ENCODE measurements at places on chromosomes 7 and 10.
A peak's percentile ranks its signal among the peaks of the same experiment; 100 is the strongest.

GRCh38 chr10:113663142-113663541 lies 699 bp downstream of the NRAP start:
- no peak for DNase-seq

DNA sequence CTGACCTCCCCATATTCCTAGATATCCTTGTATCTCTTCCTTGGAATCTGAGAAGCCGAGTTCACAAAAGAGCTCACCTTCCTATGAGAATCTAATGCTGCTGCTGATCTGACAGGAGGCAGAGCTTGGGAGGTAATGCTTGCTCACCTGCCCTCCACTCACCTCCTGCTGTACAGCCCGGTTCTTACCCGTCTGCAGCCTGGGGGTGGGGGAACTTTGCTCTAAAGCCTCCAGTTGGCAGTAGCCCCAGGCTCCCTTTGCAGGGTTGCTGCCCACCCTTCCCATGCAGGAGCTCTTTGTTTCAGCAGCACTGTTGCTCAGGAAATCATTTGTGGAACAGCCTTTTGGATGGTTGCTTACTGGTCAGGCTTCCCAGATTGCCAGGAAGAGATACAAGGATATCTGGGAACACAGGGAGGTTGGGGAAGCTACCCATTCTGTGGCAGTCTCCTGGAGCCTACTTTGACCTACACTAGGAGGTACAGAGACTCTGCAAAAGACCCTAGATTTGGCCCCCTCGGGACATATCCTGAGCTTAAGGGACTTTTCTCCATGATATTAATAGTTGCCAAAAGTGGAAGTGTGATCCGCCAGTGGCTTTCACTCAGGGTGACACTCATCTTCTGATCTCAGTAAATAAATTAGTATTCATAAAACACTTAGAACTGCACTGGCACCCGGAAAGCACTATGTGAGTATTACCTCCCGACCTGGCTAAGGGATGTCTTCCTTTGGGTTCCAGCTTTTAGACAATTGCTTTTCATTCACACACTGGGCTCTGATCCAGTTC lies 363.7 kb upstream of the PODXL start:
- DNase-seq = no peak

GRCh38 chr10:110824660-110825059 lies 47.1 kb upstream of the PDCD4 start:
- no peak for DNase-seq

- DNase-seq = peak; percentile 60
These were observed 515 bp downstream of the FASTK start for GRCh38 chr7:151080067-151080521.

GRCh38 chr7:41582116-41582515 lies 120.8 kb downstream of the INHBA start:
- DNase-seq = no peak

DNA sequence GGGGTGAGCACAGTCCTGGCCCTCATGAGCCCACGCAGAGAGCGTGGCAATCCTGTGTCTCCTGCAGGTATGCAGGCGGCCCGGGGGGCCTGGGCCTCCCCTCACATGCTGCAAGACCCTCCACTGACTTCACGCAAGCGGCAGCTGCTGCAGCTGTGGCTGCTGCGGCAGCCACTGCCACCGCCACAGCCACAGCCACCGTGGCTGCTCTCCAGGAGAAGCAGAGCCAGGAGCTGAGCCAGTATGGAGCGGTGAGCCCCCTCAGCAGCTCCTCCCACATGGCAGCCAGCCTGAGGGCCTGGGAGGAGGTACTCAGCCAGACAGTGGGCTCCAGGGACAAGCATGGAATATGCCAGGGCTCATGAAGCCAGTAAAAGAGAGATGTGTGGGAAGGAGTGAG lies 8.7 kb downstream of the ZMIZ2 start:
- DNase-seq = no peak

DNA sequence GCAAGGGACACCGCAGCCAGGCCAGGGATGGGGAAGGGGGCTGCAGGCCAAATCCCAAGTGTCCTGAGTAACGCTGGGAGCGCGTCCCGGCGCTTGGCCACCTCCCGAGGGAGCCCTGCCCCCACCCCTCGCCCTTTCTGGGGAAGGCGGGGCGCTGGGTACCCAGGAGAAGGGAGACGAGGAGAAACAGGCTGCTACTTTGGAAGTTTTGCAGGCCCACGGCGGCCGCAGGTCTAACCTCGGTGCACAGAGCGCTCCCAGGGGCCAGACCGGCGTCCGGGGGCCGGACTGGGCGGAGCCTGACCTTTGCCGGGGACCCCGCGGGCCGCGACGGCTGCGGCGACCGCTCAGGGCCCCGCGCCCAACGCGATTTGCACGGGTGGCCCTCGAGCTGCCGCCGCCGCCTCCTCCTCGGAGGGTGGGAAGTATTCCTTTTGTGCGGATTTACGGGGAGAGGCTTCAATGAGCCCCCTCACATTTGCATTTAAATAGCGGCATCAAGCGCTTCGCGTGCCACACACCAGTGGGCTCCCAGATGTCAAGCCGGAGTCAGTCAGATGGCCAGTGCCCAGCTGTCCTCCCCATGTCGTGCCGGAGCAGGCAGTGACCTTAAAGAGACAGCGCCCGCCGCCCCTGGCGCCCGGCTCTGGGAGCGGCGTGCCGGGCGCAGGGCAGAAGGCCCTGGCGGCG lies 3.0 kb upstream of the EBF3 start:
- peak; percentile 47 for DNase-seq

DNA sequence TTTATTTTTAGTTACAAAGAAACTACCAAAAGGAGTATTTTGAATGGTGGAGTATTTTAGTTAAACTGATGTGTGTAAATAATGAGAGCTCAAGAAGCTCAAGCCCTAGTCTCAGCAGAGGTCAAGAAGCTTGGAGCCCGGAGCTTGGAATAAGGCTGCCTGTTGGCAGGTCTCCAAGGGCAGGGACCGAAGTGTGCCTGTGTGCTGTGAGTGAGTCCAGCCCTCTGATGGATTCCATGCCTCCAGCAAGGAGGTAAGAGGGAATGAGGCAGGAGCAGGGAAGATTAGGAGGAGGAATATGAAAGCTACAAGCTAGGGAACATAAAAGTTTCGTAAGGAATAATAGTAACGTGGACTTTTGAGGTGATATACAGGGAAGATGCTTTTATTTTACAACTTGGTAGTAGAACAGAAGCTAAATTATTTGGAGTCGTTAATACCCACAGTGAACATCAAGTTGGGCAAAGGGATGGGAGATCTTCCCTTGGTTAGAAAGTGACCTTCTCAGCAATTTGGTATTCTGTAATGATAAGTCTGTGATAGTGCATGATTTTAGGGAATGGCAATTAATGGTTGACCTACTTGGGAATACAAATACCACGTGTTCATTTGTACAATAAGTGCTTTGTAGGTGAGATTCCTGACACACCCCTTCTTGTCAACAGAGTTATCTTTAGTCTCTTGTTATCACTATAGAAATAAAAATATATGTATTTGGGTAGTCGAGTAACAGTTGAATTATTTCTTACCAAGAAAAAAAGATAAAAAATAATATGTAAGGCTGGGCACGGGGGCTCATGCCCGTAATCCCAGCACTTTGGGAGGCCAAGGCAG lies 4.6 kb downstream of the SEC23IP start:
- no peak for DNase-seq
